ENCODE measurements at places on chromosomes 2 and 18.

DNA sequence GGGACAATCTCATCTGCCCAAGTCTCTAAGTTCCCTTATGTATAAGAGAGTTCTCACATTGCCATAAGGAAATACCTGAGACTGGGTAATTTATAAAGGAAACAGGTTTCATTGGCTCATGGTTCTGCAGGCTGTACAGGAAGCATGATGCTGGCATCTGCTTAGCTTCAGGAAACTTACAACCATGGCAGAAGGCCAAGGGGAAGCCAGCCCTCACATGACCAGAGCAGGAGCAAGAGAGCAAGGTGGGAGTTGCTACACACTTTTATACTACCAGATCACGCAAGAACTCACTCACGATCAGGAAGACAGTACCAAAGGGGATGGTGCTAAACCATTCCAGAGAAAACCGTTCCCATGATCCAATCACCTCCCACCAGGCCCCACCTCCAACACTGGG lies 73.9 kb downstream of the PRKRA start:
- no peak for DNase-seq

- no peak for DNase-seq
Observed at GRCh38 chr18:37315935-37316334, 249.7 kb downstream of the CELF4 start.

GRCh38 chr2:24972315-24972961 lies 683 bp upstream of the DNAJC27 start:
- peak; percentile 3 for DNase-seq

DNA sequence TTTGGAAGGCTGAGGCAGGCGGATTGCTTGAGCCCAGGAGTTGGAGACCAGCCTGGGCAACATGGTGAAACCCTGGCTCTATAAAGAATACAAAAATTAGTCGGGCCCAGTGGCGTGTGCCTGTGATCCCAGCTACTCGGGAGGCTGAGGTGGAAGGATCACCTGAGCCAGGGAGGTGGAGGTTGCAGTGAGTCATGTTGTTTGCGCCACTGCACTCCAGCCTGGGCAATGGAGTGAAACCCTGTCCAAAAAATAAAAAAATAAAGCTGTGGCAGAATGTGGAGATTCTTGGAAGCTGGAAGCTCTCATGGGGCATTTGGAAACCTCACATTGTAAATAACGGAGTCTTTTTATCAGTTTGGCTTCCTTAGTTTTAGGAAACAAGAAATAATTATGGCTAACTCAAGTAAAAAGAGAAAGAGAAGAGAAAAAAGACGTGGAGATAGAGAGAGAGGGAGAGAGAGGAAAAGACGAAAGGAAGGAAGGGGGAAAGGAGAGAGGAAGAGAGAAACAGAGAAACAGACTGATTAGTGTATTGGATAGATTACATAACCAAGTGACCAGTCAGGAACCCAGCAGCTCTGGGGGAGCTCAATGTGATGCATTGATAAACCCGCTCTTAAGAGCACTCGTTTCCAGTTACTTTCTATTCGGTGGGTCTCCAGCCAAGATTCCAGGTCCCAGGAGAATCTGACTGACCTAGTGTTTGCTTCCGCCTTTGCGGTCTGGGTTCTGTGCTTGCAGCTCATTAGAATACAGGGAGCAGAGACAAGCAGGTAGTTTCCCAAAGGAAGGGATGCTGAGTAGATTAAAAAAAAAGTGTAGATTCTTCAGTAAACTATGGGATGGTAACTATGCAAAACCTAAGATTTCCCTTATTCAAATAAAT lies 1.1 kb upstream of the SPAST start:
- no peak for DNase-seq

GRCh38 chr2:149537092-149537726 lies 50.4 kb downstream of the MMADHC start:
- DNase-seq, result no peak

DNA sequence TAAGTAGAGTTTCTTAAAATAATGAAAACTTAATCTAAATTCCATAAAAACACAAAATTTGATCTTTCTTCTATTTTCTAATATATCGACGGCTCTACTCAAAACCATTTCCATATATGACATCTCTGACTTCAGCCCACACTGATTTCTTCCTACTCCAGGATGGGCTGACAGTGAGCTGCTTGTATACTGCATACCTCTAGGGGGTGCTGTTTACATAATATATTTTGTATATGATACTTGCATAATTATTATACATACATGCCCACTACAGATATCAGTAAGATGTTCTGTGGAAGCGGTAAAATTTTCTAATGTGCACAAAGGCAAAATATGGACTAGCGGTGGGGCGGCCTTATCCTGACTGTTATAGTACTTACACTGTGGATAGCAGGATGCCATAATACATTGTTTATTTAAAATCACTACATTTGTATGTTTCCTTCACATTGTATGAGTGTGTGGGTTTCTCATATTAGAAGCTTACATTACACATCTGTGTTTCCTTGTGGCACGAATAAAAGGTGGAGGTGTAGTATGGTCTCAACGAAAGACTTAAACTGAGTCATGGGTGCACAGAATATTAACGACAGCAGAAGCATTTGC lies 66.1 kb upstream of the NXPH2 start:
- no peak for DNase-seq

GRCh38 chr2:239858179-239858578 lies 167.0 kb downstream of the NDUFA10 start:
- DNase-seq, result no peak

- no peak for DNase-seq
Observed at GRCh38 chr2:15975676-15976075, 35.3 kb downstream of the MYCN start.

DNA sequence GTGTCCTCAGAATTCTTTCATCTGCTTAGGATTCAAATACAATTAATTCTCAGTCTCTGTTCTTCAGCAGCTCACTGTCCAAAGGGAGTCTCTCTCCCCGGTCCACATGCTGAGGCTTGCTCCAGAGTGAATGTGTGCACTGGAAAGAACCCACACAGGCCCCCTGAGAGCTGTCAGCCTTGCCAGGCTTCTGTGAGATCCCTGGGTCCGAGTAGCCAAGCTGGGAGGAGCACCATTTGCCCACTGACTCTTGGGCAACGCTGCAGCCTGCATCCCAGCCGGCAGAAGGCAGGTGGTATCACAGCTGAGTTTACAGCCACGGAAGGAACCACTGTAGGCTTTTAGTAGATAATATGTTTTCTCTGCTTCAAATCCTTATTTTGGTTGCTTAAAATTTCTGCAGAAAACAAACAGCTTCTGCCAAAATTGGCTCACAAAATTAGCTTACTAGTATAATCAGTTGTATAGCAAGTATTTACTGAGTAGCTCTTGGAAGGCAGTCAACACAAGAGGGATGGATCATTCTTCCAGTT lies 21.4 kb upstream of the LTBP1 start:
- DNase-seq, result no peak

DNA sequence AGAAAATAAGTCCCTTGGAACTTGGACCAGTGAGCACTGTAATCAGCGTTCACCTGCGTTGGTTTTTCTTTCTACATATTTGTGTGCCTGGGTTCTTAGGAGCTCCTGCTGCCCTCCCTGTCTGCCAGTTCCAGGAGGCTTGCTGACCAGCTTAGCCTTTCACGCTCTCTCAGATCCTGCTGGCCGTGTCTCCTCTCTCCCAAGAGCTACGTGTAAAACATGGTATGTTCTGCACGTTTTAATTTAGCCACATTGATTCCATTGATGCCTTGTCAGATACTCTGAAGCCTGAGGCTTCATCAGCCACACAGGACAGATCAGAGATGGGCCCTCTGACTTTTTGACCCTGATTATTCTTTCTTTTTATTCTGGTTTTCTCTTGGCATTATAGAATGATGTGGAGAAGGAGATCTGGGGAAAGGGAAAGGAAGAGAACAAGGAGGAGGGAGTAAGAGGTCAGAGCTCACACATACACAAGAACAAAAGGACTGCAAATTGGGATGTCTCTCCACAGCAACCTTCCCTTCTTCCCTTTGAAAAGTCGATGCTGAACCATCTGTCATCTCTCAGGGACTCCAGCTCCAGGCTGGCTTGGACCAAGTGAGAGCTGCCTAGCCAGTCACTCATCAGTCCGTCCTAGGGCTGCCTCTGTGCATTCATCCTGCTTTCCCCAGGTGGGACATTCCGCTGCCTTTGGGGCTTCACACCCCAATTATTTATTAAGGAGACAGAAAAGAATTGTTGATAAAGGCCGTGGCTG lies 152.8 kb downstream of the PIK3C3 start:
- DNase-seq, result no peak

DNA sequence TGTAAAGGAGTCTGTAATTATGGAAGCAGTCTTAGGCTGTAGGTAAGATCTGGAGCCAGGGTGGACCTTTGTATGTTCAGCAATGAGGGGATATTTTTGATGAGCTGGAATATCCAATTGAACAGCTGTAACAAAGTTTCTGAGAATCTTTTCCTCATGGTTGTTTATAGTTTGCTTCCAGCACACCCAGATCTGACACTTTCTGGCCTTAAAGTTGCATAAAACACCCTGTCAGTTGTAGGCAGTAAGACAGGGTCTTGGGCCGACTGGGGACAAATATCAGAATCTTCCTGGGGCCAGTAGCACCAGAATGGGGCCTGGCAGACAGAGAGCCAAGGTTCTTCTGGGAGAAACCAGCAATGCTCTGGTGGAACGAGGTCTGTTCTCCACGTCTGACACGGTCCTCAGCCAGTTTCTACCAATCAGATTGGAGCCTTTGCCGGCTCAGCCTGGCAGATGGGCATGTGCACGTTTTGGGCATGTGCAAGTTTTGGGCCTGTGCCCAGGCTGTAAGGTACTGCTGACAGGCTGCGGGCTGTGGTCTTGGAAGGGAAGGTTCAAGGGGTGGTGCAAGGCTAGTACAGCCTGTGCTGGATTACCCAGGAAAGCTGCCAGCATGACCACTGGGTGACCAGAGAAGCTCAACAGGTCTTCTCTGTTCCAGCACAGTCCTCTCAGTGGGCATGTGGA lies 89.8 kb downstream of the PRKCE start:
- peak; percentile 6 for DNase-seq

DNA sequence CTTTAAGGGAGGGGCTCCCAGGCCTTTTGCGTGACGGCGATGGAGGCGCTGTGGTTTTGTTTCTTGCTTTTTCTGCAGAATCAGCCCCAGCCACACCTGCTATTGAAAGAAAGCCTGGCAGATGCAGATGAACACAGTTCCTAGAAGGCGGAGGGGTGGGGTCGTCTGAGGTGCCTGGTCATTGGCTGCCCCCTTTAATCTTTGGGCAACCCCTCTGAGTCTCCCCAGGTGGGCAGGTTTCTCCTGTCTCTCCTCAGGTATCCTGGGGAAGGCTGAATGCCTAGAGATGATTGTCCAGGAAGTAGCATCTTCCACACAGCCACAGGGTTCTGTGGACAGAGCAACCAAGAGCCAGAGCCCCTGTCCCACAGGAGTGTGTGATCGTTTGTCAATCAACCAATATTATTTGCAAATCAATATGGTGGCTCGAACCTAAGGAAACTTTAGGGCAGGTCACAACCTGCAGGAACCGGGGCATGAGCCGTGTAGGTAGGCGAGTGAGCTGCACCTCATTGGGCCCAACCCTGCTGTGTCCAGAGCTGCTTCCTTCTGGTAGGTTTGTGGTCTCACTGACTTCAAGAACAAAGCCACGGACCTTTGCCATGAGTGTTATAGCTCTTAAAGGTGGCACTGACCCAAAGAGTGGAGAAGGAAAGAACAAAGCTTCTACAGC lies 104.3 kb downstream of the NDUFA10 start:
- no peak for DNase-seq

- no peak for DNase-seq
Observed at GRCh38 chr2:208820014-208820688, 413.6 kb downstream of the PTH2R start.

- DNase-seq, result no peak
Observed at GRCh38 chr18:60965856-60966255, 367.4 kb upstream of the CDH20 start.

- DNase-seq, result no peak
Observed at GRCh38 chr2:98295721-98296414, 50.4 kb upstream of the CNGA3 start.

- no peak for DNase-seq
Observed at GRCh38 chr2:211423018-211423417, 866.6 kb downstream of the CPS1 start.

DNA sequence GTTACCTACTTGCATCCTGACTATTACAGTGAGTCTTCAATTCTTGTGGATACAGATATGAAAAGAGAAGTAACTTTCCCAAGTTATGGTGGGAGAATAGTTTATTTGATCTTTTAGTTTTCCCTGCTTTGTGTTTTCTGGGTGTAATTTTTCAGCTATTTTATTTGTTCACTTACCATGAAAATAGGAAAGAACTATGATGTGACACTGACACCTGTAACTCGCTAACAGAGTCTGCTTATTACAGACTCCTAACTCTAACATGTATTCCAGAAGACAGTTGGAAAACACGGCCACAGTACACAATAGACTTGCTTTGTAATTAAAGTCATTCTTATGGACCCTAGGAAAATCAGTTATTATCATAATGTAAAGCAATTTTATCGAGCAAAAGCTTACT lies 323.2 kb downstream of the LRRTM1 start:
- DNase-seq, result no peak

DNA sequence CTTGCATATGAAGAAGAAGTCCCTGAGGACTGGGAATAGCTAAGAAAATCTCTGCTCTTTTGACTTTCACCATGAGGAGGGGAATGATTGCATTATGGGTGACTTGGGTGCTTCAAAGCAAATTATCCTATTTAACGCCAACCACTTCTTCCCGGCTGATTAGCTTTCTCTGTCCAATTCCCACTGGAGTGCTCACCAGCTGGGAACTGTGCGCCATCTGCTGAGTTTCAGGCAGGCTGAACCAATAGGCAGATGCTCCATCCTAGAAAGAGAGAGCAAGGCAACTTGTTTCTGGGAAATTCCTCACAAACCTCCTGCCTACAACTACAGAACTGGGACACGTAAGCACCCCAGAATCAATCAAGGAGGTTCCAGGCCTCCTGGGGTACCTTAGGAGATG lies 49.4 kb downstream of the POLE4 start:
- DNase-seq, result no peak

DNA sequence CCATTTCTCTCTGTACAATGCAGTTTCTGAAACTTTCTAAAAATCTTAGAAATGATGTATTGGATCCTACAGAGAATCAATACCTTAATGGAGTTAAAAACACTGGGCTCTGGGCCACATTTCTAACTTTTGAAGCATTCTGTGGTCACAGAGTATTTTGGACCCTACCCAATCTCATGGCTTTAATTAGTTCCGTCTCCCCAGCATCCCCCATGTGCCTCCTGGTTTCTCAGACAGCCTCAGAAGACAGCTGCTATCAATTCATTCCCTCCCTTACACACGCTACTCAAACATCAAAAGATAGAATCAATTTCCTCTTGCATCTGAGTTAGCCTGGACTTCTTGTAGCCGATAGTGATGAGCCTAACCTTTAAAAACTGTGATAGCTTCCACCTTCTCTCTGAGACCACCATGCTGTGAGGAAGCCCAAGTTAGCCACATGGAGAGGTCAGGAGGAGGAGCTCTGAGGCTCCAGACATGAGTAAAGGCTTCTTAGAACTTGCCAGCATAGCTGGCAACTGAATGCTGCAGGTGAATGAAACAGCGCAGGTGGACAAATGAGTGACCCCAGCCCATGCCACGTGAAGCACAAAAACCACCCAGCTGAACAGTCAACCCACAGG lies 10.4 kb downstream of the ADCY3 start:
- peak; percentile 39 for DNase-seq
